ENCODE measurements at places on chromosomes 11 and 22.

DNA sequence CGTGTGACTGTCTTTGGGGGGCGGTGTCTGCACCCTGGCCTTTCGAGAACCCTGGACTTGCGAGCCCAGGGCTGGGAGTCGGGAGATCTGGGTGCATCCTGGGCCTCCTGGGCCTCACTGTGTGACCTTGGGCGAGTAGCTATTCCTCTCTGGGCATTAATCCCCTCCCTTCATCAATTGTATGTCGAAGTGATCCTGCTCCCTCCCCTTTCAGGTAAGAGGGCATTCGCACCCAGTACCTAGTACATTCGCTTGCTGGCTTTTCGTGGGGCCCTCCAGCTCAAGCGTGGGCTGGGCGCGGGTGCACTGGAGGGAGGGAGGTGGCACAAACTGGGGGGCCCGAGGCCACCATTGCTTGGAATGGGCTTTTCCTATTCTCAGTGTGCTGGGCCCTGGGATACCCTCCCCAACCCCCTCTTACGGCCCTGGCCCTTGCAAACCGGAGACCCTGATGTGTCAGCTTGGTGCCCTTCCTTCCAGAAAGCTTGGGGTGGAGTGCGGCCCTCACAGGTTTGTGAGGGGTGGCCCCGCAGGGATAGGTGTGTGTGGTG, 530 bp downstream of the USP35 start:
- no peak for DNase-seq

DNA sequence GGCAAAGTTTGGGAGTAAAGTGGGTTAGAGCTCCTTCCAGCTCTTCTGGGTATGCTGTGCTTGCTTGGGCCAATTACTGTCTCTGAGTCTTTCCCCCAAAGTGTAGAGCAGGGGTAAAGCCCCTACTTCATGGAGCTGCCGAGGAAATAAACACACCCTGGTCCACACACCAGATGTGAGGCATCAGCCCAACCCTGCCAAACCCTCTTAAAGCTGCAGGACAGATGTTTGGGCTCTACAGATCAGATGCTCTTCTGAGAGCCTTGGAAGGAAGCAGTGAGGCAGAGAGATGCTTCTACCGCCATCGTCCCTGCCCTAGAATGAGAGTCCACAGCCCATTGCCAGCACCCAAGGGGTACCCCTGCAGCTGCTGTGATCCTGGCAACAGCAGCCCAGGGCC, 64.7 kb downstream of the ELFN2 start:
- DNase-seq, result no peak

DNA sequence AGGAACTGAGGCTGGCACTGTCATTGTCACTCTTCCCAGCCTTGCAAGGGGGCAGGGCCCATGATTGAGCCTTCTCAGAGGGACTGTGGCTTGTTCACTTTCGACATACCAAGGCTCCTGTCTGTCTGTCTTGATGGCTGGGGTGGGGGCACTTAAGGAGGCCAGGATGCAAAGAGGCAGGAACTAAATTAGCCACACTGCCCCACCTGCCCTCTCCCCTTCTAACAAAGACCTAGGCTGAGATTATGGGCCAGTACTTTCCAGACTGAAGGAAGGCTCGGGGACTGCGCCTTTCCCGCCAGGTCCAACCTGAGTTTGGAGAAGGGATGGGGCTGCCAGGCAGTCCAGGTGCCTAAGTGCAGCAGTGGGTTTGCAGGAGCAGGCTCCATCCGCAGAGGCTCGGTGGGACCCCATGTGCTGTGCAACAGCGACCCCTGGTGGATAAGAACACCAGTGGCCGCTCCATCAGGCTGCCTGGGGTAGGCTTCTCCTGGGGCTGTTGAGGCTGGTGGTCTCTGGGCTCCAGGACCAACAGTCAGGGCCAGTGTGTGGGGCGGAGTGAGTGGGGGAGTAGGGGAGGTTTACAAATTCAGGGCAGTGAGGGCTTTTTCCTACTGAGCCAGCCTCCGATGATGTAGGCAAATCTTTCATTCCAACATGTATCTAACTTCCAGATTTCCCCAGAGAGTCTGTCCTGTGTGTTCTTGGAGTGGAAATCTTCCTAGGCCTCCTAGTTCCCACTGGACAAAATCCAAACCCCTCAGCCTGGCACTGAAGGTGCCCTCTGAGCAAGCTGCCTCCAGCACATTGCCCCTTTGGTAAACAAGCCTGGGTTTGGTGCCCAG, 93.9 kb downstream of the INSC start:
- DNase-seq, result peak; percentile 66

- no peak for DNase-seq
Measured at GRCh38 chr11:113022262-113022661, 61.0 kb downstream of the NCAM1 start.

DNA sequence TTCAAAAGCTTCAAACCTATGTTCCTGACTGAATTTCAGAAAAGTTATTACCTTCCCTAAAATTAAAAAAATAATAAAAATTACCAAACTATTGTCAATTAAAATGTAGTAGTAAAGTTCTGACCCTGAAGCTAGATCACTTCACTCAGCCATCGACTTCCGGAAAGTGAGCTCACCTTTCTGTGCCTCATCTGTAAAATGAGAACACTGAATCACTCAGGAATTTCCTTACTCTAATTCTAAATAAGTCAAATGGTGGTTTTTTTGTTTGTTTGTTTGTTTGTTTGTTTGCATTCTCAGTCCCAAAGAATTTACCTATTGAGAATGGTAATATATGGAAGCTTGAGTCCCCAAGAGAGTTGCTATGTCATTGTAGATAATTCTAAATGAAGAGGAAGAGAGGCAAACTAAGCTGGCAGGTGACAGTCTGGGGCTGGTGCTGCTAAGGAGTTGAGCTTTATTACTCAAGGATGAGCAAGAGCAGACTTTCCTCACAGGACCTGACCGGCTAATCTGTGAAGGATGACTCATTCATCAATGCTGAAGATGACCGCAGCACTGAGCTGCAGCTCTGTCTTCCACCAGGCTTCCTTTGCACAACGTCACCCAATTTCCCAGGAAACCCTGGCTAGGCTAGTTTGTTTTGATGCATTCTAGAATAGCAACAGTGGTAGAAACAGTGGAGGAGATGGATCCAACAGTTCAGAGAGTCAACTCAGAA, 248.8 kb downstream of the RAB38 start:
- no peak for DNase-seq

GRCh38 chr22:38774496-38775166, 18.8 kb upstream of the SUN2 start:
- no peak for DNase-seq

- no peak for DNase-seq
Measured at GRCh38 chr22:25697181-25697664, 44.8 kb upstream of the MYO18B start.

GRCh38 chr11:93329936-93330445, 551 bp upstream of the DEUP1 start:
- no peak for DNase-seq

GRCh38 chr11:62708793-62709192, 1.3 kb downstream of the GNG3 start:
- peak; percentile 42 for DNase-seq

- DNase-seq, result no peak
Measured at GRCh38 chr11:47516155-47516554, 36.8 kb downstream of the CELF1 start.

GRCh38 chr22:46538814-46539160, 1.4 kb upstream of the CELSR1 start:
- DNase-seq, result no peak

DNA sequence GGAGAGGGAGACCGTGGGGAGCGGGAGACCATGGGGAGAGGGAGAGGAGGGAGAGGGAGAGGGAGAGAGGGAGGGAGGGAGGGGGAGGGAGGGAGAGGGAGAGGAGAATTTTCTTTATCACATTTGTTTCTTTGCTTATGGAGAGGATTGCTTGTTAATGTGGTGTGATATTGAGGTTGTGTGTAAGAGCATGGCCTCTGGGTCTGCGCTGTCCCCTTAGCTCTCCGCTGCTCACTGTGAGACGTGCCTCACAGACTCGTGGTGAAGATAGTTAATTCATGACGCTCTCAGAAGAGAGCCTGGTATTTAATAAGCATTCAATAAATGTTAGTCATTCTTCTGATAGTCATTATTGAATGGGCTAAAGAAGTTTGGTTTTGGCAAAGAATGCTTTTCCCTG, 26.2 kb downstream of the PPFIA1 start:
- no peak for DNase-seq

- no peak for DNase-seq
Measured at GRCh38 chr11:125163431-125164063, 1.0 kb upstream of the PKNOX2 start.

DNA sequence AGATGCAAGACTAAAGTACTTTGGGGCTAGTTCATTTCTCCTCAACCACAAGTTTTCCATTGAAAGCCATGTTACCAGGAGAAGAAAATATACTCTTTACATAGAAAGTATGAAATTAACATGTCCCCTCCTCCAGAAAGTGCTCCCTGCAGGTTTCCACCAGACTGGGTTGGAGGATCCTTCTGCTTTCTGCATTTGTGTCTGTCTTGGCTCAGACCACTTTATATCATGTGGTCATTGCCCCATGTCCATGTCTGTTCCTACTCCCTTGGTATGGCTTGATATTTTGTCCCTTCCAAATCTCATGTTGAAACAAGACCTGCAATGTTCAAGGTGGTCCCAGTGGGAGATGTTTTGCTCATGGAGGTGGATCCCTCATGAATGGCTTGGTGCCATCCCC, 28.4 kb upstream of the ACER3 start:
- DNase-seq, result no peak
